NCI-H187 treated with DMSO at 0.1 percent for 48 hours (cell line): ENCODE measurements at places on chromosomes 13 and 19.

GRCh38 chr19:36059180-36059910 lies 4.6 kb downstream of the WDR62 start:
- no peak for DNase-seq

- no peak for DNase-seq
These were observed 3.1 kb upstream of the TNFSF13B start for GRCh38 chr13:108266321-108266990.

- DNase-seq: no peak
These were observed 140.1 kb downstream of the ZDHHC20 start for GRCh38 chr13:21318891-21319532.

DNA sequence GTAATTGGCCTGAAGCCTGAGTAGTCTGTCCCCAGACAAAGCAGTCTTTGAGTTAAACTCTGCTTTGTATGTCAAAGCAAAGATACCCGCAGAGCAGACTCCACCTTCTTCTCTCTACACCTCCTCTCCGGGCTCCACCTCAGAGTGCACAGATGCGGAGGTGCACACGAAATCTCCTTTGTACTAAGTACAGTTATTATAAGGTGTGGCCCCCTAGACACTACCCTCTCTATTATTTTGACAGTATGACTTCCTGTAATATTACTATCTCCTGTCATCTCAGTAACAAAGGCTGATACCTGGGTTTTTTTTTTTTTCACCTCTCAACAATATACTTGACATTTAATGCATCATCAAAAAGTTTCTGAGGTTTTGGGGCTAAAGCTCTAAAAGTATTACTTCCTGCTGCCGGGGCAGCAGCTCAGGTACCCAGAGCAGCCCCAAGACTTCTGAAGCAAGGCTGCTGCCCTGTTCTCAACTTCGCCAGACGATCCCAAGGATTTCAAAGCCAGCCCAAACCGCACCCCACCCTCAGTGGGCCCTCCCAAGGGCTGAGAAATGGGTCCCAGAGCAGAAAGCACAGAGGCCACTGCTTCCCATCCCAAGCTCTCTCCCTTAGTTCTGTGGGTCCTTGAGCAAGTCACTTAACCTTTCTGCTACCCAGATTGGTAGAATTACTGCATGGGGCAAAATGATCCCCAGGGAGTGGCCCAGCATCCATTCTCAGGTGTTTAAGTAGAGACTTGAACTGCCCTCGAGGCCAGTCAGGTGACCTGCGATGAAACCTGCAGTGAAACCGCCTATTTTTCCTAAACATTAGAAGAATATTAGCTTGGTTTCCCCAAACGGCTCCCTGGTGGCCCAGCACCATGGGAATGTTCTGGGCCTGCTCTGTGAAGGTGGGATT lies 180.6 kb downstream of the FOXO1 start:
- DNase-seq: no peak

GRCh38 chr19:12886651-12886968 lies 391 bp downstream of the KLF1 start:
- DNase-seq: no peak

GRCh38 chr13:40211586-40211968 lies 454.9 kb downstream of the FOXO1 start:
- DNase-seq: no peak

DNA sequence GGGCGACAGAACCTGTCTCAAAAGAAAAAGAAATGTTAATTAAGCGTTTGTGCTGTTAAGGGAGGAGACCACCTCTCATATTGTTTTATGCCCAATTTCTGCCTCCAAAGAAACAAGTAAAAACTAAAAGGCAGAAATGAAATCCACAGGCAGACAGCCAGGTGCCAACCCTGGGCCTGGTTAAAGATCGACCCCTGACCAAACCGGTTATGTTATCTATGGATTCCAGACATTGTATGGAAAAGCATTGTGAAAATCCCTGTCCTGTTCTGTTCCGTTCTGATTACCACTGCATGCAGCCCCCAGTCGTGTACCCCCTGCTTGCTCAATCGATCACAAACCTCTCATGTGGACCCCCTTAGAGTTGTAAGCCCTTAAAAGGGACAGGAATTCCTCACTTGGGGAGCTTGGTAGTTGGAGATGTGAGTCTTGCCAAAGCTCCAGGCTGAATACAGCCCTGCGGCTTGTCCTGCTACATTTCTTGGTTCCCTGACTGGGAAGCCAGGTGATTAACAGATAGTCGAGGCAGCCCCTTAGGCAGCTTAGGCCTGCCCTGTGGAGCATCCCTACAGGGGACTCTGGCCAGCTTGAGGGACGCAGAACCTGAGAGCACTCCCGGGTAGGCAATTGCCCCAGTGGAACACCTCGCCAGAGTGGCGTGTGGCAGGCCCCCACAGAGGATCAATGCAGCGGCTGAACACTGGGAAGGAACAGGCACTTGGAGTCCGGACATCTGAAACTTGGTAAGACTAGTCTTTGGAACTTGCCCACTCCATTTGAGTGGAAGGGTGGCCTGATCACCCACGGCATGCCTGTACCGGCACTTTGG lies 748 bp upstream of the ZNF552 start:
- DNase-seq: no peak

- no peak for DNase-seq
These were observed 58.3 kb upstream of the ADGRE5 start for GRCh38 chr19:14322889-14323463.

- peak; percentile 53 for DNase-seq
These were observed 45.7 kb downstream of the TPP2 start for GRCh38 chr13:102642475-102642874.

- DNase-seq: no peak
These were observed 87.8 kb upstream of the RFC3 start for GRCh38 chr13:33730147-33730546.

DNA sequence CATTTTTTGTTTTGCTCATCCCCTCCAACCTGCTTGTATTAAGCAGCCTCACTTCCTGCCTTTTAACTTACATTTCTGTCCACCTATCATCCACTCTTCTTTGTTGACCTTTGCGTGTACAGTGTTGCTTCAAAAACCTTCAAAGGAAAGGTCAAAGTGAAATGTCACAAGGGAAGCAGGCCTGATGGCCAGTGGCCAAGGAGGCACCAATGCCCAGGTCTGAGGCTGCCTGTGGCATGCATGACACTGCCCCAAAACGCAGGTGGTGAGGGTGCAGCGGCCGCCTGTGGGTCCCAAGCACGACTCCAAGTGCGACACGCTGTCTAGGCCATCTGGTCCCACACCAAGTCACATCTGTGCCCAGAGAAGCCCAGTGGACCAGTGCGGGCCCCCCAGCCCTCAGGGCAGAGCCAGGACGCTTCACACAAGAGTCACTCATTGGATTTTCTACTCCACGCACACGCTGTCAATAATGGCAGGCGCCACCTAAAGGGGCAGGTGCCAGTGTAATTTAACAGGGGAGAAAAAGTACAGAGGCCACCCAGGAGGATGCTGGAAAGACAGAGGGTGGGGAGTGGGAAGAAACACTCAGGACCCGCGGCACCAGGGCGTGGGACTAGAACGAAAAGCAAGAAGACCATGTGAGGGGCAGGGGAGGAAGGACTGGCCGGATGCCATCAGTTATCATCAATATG lies 23.5 kb downstream of the SLC7A1 start:
- DNase-seq: no peak

DNA sequence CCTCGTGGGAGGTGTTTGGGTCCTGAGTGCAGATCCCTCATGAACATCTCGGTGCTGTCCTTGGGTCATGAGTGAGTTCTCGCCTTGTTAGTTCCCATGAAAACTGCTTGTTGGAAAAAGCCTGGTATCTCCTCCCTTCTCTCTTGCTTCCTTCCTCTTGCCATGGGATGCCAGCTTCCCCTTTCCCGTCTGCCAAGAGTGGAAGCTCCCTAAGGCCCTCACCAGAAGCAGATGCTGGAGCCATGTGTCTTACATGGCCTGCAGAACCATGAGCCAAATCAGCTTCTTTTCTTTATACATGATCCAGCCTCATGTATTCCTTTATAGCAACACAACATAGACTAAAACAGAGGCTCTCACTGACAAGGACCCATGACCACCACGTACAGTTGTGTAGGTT lies 8.2 kb downstream of the ADGRE2 start:
- no peak for DNase-seq

DNA sequence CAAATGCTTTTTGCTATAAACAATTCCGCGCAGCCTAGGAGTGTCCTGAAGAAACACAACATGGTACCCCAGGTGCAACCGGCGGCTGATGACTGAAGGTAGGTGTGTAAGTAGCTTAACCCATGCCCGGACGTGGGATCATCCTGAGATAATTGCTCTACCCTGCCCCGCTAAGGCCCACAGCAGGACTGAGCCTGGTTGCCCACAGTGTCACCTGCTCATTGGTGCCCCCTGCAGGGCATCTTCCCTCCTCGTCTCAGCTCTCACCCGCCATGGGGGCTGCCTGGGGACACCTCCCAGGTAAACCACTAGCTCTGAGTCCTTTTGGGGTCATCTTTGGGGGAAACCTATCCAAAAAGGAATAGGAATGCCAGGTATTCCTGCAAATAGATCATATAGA lies 22.3 kb downstream of the TMEM161A start:
- DNase-seq: no peak

DNA sequence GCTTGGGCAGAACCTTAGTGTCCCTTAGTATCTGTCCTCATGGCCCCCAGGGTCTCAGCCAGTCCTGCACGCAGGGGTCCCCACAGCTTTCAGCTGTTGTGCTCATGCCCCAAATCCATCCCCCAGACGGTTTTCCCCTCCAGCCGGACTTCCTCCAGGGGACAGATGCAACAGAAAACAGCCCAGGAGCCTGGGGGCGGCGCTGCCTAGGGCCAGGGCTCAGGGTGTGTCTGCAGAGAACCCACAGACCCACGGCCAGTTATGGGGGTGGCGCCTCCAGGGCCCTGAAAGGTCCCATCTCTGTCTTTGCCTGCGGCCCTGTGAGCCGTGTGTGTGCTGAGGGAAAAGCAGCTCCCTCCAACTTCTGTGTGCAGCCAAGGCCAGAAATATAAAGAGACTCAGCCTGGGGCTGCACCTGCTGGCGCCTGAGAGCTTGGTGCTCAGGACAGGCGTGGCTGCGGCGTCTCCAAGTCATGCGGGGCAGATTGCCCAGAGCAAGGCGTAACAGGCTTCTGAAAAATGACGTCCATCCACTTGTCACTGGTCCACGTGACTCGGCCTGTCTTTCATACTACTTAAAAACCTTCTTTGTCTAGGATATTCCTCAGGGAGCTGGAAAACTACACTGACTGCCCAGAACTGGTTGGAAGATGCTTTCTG lies 22.1 kb upstream of the F7 start:
- DNase-seq: peak; percentile 99

DNA sequence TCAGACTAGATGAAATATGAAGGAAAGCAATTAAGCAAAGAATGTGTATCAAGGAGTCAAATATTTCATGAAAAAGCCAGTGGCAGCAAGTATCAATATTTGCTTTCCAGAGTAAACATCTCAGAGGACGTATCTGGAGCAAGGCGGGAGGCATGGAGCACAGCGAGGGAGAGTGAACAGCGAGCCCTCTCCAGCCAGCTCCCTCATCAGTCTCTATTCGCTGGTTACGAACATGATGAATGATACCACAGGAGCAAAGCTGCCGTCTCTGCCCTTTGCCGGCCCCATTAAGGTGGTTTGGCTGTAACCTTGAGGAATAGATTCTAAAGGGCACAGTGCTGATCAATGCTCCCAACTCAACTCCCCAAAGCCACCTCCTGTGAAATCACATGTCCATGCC lies 95.8 kb downstream of the CCNA1 start:
- no peak for DNase-seq

GRCh38 chr19:40705950-40706619 lies 10.6 kb downstream of the COQ8B start:
- no peak for DNase-seq

DNA sequence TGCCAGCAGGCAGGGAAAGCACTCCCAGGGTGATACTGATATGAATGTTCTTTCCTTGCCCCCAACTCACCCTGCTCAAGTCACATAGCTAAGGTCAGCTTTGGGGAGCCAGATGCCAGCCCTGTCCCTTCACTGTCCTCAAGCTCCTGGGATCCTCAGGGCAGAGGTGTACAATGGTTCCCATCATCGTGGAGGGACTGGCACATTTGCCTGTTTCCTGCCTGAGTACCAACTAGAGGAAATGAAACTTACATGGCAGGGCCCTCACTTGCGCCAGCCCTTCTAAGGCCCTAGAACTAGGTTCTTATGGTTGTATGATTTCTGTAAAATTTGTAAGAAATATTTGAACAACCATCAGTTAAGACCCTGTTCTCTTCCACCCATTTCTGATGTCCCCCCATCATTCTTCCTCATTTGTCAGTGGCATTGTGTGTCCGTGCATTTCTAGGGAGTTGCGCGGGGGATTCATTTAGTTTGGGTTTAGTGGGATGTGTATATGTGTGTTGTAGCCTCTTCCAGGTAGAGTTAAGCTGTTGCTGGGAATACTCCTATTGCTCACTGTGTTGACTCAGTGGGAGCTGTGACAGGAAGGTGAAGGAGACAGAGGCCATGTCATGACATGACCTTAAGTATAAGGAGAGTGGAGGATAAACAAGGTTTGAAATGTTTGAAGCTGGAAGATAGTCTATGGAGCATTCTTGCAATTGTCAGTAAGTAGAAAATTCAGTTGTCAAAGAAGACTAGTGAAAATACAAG lies 41.3 kb upstream of the RCBTB2 start:
- no peak for DNase-seq

- no peak for DNase-seq
These were observed 58.0 kb upstream of the CYSLTR2 start for GRCh38 chr13:48595431-48596429.

GRCh38 chr19:29551774-29552173 lies 26.0 kb downstream of the VSTM2B start:
- DNase-seq: no peak

- DNase-seq: no peak
These were observed 4.9 kb downstream of the TMEM259 start for GRCh38 chr19:1015782-1016646.

GRCh38 chr13:79403113-79403512 lies 2.9 kb downstream of the RBM26 start:
- no peak for DNase-seq

GRCh38 chr13:34513526-34513925 lies 428.5 kb upstream of the NBEA start:
- DNase-seq: no peak

GRCh38 chr19:31600731-31601295 lies 251.6 kb upstream of the TSHZ3 start:
- no peak for DNase-seq

DNA sequence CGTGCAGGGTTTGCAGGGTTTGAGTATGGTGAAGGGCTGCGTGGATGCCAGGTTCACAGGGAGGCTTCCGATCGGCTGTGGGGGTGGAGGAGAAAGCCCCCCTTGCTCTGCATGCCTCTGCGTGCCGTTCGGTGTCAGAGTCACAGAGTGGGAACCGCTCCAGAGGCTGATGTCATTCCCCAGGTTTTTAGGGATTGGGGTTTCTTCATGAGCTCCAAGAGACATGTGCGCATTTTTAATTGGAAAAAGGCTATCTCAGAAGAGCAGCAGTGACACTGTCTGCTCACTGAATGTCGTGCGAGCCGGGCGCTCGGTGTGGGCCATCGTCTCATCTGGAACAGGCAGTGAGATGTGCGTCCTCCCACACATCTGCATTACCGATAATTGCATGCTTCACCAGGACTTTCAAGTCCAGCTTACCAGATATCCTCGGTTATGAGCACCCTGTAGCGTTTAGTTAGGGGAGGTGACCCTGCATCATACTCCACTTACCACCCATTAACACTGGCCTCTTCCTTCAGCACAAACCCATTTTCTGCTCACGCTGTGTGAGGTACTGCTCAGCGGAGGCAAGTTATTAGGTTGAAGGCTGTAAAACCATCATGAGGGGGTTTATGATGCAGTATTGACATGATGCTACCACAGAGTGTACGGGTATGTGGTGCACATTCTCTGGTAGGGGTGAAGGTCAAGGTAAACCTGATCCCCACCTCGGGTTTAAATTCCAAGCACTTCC lies 1.7 kb downstream of the MCF2L start:
- no peak for DNase-seq

- no peak for DNase-seq
These were observed 21.0 kb downstream of the SMIM24 start for GRCh38 chr19:3459089-3459881.
